ENCODE measurements at places on chromosomes 2 and 18. TPM values are rescaled to one million over a fixed set of nuclear protein-coding genes. Genes with fewer than 3 reads are reported as not detected.
A peak's percentile ranks its signal among the peaks of the same experiment; 100 is the strongest.

DNA sequence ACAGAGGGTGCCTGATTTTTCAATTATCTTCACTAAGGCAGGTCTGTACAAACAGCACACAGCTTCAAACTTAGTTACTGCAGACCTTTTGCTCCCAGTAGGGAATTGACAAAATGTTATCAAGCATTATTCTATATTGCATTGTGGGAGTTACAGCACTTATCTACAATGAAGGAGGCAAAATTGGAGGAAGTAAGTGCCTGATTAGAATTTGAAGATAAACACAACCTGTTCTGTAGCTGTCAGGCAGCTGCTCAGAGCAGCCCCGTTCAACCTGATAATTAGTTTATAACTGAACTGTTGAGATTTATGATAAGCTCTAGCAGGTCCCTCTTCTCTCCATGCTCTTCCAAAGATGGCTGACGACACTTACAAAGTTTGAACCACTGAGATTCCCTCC lies 364.4 kb upstream of the CYRIA start:
- no peak for DNase-seq

GRCh38 chr18:37294951-37295350 lies 270.6 kb downstream of the CELF4 start:
- no peak for DNase-seq

DNA sequence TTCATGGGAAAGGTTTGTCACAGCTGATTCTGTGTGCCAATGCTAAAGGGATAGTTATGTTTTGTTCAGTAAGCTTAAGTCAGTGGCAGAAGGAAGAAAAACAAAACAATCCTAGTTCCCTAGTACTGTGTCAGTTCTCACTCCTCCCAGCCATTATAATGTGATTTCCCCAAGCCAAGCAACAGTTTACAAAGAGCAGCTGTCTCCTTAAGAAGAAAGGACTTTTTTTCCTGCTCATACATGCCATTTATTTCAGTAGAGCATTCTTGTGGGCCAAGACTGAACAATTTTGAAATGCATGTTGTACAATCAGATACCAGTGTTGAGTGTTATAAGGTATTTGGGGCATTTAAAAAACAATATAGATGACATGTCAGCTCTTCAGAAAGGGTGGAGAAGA lies 52.1 kb downstream of the NEMP2 start:
- no peak for DNase-seq

- DNase-seq = no peak
Observed at GRCh38 chr2:217407362-217407761, 547.5 kb upstream of the TNP1 start.

GRCh38 chr2:229408356-229408755 lies 137.3 kb upstream of the PID1 start:
- DNase-seq = peak; percentile 75

DNA sequence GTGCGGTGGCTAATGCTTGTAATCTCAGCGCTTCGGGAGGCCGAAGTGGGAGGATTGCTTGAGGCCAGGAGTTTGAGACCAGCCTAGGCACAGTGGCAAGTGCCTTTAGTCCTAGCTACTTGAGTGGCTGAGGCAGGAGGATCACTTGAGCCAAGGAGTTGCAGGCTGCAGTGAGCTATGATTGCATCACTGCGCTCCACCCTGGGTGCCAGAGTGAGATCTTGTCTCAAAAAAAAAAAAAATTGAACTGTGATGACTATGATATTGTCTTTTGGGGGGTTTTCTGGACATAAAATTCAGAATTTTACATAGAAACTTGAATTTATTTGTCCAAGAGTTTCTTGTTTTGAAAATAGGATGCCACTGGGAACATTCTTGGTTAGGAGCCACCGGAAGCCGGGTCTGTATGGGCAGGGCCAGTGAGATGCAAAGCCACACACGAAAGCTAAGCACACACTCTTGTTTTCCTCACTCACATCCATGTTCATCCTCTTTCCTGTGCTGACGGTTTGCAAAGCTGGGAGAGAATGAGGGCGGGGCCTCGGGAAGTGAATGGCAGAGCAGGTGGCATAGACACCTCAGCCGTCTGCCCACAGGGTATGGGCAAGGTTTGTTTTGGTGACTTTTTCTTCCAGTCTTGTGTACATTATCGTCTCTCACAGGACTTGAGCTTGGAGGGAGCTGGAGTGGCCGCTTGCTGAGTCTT lies 12.6 kb downstream of the AGAP1 start:
- no peak for DNase-seq

The TRIP12 gene
- total RNA-seq = 289 TPM

Measured in prostate gland (tissue), 2 donors.